A673 (cell line): ENCODE measurements at places on chromosomes 2 and 18.

- DNase-seq, result peak; percentile 54
These were observed 1.3 kb downstream of the SPTBN1 start for GRCh38 chr2:54457323-54458023.

GRCh38 chr2:209383212-209383611, 40.6 kb upstream of the MAP2 start:
- DNase-seq, result no peak

DNA sequence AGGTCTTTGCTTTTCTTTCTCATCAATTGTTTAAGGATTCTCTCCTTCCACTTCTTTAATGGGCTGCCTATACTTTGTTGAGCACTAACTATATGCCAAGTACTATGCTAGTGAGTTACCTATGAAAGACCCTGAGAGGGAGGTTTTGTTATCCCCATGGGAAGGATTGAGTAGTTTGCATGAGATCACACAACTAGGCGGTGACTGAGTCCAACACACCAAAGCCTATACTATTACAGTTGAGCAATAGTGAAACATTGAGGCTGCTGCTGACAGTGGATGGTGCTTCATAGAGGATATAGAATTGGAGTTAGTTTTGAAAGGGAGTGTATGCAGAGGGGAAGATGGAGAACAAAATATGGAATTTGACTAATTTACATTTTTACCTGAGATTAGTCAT, 15.8 kb downstream of the NABP1 start:
- DNase-seq, result no peak

DNA sequence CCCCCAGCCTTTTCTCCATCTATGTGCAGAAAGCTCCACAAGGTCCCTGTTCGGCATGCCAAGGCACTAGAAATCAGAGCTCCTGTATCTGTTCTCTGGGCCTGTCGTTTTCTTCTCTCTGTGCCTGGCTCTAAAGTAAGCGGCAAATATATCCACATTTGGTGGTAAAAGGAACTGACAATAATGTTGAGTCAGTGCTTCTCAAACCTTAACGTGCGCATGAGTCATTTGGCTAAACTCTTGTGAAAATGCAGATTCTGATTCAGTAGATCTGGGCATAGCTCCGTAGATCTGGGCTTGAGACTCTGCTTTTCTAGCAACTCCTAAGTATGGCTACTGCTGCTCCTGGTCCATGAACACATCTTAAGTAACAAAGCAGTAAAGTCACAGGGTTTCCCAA, 16.5 kb upstream of the ACSL3 start:
- no peak for DNase-seq

DNA sequence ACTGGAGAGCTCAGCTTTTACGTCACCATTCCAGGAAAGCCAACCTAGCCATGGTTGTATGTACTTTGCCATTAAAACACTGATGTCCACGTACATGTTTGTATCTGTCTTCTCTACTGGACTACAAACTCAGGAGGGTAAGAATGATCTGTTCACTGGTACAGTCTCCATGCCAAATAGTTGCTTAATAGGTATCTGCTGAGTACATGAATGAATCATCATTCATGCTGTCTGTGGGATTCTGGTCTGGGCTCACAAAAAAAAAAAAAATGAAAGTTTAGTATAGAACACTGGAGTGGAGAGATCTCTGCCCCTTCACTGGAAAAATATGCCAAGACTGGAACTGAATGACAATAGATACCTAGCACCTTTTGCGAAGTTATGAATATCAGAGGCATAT, 102.6 kb upstream of the ITGA4 start:
- no peak for DNase-seq

GRCh38 chr2:84971510-84972206, 697 bp downstream of the KCMF1 start:
- DNase-seq, result peak; percentile 69

- DNase-seq, result no peak
These were observed 198.3 kb downstream of the PIEZO2 start for GRCh38 chr18:10950876-10951630.

DNA sequence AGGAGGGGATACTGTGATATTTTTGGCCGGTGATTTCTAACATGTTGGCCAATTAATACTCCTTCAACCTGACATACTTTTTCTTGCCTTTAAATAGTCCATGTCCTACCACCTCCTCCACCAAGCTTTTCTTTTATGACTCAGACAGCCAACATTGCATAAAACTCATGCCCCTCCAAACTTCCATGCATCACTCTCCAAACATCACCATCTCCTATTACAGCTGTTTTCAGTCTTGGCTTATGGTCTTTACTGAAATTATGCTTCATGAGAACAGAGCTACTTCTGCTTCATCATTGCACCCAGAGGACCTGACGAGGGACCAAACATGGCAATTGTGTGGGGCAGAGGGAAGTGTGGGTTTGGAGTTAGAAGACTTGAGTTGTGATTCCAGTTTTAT, 305.4 kb downstream of the LPIN1 start:
- no peak for DNase-seq
